ENCODE measurements at places on chromosomes 7 and 10. TPM values are rescaled to one million over a fixed set of nuclear protein-coding genes. Genes with fewer than 3 reads are reported as not detected.

GRM8 gene
- total RNA-seq = not detected

SPDYE11 gene
- 0.54 TPM for total RNA-seq

PRF1 gene
- total RNA-seq = not detected

PDE1C gene
- 46.5 TPM for total RNA-seq

FAM25C gene
- not detected for total RNA-seq

CAPZA2 gene
- 132 TPM for total RNA-seq

MMD2 gene
- total RNA-seq = not detected
